ENCODE measurements at places on chromosomes 13 and 19. TPM values are rescaled to one million over a fixed set of nuclear protein-coding genes. Genes with fewer than 3 reads are reported as not detected.

GRCh38 chr19:2511570-2511969, 35.6 kb downstream of the GADD45B start:
- no peak overlapping the region for H3K4me3 ChIP-seq
- H3K27me3 ChIP-seq = no peaks in the 10 kb centered on the region
- DNase-seq = no peak
- peaks cover 13% of the 10 kb centered on the region for H3K4me1 ChIP-seq

DNA sequence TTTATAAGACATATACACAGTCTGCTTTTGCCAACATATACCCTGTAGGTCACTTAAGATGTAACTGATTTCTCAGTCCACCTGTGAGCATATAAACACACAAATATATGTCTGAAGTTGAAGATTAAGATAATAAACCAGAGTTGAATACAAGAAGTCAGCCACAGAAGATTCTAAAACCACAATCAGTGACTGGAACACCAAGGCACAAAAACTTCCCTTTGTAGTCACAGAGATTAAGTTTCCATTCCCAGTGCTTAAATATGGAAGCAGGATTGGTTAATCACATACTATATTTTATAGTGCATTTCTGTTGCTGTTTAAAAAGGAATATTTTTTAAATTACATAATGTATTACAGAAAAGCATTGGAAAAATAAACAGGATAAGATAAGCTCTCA, 39.9 kb downstream of the MTMR6 start:
- peaks cover 3% of the 10 kb centered on the region for H3K36me3 ChIP-seq
- no peak overlapping the region for H3K4me3 ChIP-seq
- H3K27ac ChIP-seq = no peak overlapping the region
- H3K27me3 ChIP-seq = no peaks in the 10 kb centered on the region
- H3K4me1 ChIP-seq = peaks cover 13% of the 10 kb centered on the region

GRCh38 chr13:54183728-54184127, 1155.1 kb downstream of the OLFM4 start:
- H3K4me1 ChIP-seq = no peaks in the 10 kb centered on the region
- no peaks in the 10 kb centered on the region for H3K36me3 ChIP-seq
- H3K27ac ChIP-seq = no peak overlapping the region
- no peaks in the 10 kb centered on the region for H3K27me3 ChIP-seq
- no peak overlapping the region for H3K4me3 ChIP-seq
- DNase-seq = no peak

GRCh38 chr13:110326263-110326904, 19.3 kb downstream of the COL4A2 start:
- no peaks in the 10 kb centered on the region for H3K4me1 ChIP-seq
- no peak overlapping the region for H3K4me3 ChIP-seq
- no peaks in the 10 kb centered on the region for H3K36me3 ChIP-seq
- no peaks in the 10 kb centered on the region for H3K27me3 ChIP-seq

The CYP2S1 gene
- total RNA-seq = 13.4 TPM
